Lower leg skin (tissue), 4 donors: ENCODE measurements at places on chromosomes 4 and X.

- no peak for DNase-seq
Observed at GRCh38 chr4:89162496-89162895, 51.2 kb downstream of the TIGD2 start.

- DNase-seq = no peak
Observed at GRCh38 chr4:79088946-79089691, 149.9 kb upstream of the PAQR3 start.

DNA sequence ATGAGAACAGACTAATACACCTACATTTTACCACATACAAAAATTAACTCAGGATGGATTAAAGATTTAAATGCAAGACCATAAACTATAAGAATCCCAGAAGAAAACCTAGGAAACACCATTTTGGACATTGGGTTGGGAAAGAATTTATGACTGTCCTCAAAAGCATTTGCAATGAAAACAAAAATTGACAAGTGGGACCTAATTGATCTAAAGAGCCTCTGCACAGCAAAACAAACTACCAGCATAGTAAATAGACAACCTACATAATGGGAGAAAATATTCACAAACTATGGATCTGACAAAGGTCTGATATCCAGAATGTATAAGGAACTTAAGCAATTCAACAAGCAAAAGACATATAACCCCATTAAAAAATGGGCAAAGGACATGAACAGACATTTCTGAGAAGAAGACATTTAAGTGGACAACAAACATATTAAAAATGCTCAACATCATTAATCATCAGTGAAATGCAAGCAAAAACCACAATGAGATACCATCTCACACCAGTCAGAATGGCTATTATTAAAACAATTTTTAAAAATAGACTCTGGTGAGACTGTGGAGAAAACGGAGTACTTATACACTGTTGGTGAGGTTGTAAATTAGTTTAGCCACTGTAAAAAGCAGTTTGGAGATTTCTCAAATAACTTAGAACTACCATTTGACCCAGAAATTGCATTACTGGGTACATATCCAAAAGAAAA lies 221.7 kb upstream of the DIPK2B start:
- no peak for DNase-seq

- DNase-seq = no peak
Observed at GRCh38 chr4:124851741-124852140, 139.2 kb upstream of the ANKRD50 start.
